ENCODE measurements at places on chromosomes 16 and 17. TPM values are rescaled to one million over a fixed set of nuclear protein-coding genes. Genes with fewer than 3 reads are reported as not detected.

- DNase-seq, result no peak
Observed at GRCh38 chr16:6645768-6646568, 686.7 kb upstream of the RBFOX1 start.

- DNase-seq, result no peak
Observed at GRCh38 chr17:64687961-64688360, 25.9 kb upstream of the SMURF2 start.

- DNase-seq, result no peak
Observed at GRCh38 chr17:1212946-1213345, 33.2 kb upstream of the ABR start.

- DNase-seq, result peak; percentile 45
Observed at GRCh38 chr17:37770631-37771518, 26.0 kb upstream of the HNF1B start.

DNA sequence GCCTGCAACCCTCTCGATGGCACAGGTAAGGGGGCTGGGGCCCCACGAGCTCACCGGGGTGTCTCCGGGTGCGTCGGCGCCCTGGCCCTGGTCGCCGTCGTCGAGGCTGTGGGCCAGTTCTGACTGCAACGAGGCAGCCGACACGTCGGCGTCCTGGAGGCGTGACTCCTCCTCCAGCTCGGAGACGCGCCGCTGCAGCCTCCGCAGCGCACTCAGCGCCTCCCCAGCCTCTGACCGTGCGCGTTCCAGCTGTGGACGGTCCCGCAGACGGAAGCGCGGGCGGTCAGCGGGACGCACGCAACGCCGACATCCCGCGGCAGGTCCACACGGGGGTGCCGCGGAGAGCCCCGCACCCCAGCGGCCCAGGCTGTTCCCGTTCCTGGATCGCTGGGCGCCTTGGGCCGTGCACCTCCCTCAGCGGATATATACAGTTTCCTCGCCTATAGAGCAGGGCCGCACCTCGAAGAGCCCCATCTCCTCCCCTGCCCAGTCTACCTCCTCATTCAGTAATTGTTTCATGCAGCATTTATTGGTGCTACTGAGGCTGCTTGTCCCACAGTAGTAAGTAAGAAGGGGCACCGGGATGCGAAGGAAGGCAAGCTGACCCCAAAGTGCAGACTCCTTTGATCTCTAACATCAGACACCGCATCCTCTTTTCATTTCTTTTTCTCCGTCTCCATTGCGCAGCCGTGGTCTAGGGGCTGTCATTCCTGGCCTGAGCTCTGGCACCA is 5.8 kb downstream of the THOC6 start:
- no peak for DNase-seq

DNA sequence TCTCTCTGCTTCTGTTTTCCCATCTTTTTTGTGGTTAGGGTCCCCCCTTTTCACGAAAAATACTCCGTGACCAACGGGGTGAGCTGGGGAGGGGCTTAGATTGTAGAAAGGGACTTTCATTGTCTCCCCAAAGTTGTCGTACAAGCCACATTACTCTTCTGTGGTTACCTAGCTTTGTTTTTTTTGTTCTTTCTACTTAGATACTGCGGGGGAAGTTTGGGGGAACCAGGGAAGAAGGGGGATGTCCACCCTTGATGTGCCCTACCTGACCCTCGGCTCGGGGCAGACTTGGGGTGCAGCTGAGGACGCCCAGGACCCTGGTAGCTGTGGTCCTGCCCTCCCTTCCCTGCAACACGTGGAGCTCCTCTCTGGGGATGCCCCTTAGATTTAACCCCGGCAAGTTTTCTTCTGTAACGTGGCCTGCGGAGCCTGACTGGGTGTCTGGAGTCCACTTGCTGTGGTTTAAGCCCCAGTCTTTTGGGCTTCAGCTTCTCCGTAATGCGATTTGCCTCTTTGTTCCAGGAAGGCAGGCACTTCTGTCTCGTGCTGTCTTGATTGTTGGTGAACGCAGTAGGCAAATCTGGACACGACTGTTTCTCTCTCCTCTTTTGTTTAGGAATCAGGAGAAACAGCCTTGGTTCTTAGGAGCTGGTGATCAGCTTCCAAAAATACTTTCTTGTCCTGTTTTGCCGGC is 892 bp downstream of the ABCC1 start:
- DNase-seq, result no peak

The AHSP gene
- total RNA-seq, result not detected

The KRT9 gene
- not detected for total RNA-seq

The MPV17L gene
- 8.3 TPM for total RNA-seq

The KRT36 gene
- not detected for total RNA-seq

The FLYWCH1 gene
- 31.4 TPM for total RNA-seq

The FNDC8 gene
- not detected for total RNA-seq

All from left cardiac atrium (tissue), 4 donors.